NCI-H69 (cell line): ENCODE measurements at places on chromosomes 12 and 14.
A peak's percentile ranks its signal among the peaks of the same experiment; 100 is the strongest.

- DNase-seq, result no peak
These were observed 413 bp downstream of the DAD1 start for GRCh38 chr14:22588526-22589095.

GRCh38 chr12:131211340-131211938 lies 257.7 kb downstream of the ADGRD1 start:
- DNase-seq, result no peak

DNA sequence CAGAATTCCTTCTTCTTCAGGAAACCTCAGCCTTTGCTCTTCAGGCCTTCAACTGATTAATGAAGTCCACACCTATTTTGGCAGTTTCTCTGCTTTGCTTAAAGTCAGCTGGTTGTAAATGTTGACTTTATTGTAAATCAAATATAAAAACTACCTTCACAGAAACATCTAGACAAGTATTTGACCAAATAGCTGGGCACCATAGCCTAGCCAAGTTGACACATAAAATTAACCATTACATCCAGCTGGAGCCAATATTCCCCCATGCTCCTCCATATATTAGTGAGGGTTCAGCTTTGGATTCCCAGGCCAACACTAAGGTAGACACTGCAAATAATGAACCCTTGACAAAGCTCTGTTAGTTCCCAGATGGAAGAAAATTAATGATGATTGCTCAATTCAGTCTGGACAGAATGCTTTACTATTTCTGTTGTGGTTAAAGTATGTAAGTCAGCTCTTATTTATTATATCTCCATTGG lies 125.5 kb downstream of the ZFP36L1 start:
- DNase-seq, result no peak

DNA sequence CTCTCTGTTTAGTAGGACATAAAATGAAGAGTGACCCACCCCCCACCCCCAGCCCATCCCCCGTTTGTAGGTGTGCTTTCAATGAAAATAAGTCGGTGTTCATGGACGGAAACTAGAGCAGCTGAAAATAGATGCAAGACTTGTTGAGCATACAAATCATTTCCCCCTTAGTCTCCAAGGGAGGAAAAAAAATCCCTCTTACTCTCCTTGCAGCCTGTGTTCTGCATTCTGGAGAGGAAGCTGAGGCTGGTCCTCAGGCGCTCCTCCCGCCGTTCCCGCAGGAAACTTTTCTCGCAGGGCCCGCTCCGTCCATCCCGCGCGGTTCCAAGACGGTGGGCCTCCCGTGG lies 259.0 kb upstream of the E2F7 start:
- DNase-seq, result no peak

GRCh38 chr12:119375075-119375882 lies 40.8 kb downstream of the CCDC60 start:
- no peak for DNase-seq

GRCh38 chr12:93311827-93312226 lies 65.9 kb upstream of the NUDT4 start:
- DNase-seq, result no peak

GRCh38 chr14:79064214-79064613 lies 894.0 kb downstream of the NRXN3 start:
- no peak for DNase-seq

DNA sequence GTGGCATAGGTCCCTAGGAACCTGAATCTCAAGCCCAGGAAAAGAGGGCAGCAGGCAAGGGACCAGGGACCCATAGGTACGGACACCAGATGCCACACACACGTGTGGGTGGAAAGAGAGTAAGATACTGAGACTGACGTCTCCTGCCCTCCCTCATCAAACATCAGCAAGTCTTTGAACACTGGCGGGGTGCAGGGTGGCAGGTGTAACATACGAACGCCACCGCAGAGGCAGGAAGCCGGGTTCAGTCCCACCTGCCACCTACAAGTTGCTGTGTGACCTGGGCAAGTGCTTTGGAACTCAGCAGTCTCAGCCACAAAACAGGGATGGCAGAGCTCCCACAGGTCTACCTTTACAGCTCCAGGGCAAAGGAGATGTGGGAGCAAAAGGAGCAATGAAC lies 11.1 kb downstream of the ACTN1 start:
- no peak for DNase-seq

- DNase-seq, result no peak
These were observed 179.3 kb upstream of the TMEM260 start for GRCh38 chr14:56400109-56400825.

DNA sequence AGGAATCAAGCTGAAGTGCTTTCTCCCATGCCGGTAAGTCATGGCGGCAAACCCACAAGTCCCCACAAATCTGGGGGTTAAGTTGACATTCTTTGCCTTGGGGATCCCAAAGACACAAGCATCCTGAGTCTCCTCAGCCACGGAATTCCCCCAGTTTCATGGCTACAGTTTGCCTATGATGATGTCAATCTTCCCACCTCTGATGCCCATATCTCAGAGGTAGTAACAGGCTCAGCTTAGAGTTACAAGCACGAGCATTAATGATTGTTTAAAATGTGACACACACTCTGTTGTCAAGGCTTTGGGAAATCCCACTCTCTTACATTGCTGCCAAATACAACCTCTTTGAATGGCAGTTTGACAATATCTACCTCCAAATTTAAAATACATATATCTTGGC lies 22.3 kb downstream of the NOS1 start:
- DNase-seq, result no peak

- peak; percentile 10 for DNase-seq
These were observed 30.9 kb downstream of the NT5DC3 start for GRCh38 chr12:103810111-103810510.

GRCh38 chr12:57166971-57167371 lies 19.6 kb upstream of the LRP1-AS start:
- no peak for DNase-seq

GRCh38 chr14:96754845-96755184 lies 42.4 kb upstream of the VRK1 start:
- DNase-seq, result peak; percentile 98

- DNase-seq, result no peak
These were observed 40.5 kb upstream of the DDX11 start for GRCh38 chr12:31033146-31033545.

GRCh38 chr12:3097186-3097804 lies 20.1 kb downstream of the TSPAN9 start:
- DNase-seq, result peak; percentile 77

DNA sequence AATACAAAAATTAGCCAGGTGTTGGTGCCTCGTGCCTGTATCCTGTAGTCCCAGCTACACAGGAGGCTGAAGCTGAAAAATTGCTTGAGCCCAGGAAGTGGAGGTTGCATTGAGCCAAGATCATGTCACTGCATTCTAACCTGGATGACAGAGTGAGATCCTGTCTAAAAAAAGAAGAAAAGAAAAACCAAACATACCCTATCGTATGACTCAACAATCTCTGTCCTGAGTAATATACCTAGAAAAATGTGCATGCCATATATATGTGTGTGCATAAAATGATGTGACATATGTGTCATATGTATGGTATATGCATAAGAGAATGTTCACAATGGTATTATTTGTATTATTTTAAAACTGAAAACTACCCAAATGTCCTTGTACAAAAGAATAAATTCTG lies 261.5 kb upstream of the CLEC14A start:
- DNase-seq, result no peak

GRCh38 chr12:89702503-89702902 lies 6.1 kb downstream of the ATP2B1 start:
- DNase-seq, result peak; percentile 40

- DNase-seq, result no peak
These were observed 3.0 kb upstream of the ZDHHC22 start for GRCh38 chr14:77144412-77145115.

- DNase-seq, result peak; percentile 91
These were observed 455.3 kb downstream of the NPAS3 start for GRCh38 chr14:33393895-33394368.

- no peak for DNase-seq
These were observed 1349.1 kb downstream of the TMEM121 start for GRCh38 chr14:106875503-106875902.

- DNase-seq, result no peak
These were observed 29.0 kb downstream of the MOAP1 start for GRCh38 chr14:93155667-93156066.

DNA sequence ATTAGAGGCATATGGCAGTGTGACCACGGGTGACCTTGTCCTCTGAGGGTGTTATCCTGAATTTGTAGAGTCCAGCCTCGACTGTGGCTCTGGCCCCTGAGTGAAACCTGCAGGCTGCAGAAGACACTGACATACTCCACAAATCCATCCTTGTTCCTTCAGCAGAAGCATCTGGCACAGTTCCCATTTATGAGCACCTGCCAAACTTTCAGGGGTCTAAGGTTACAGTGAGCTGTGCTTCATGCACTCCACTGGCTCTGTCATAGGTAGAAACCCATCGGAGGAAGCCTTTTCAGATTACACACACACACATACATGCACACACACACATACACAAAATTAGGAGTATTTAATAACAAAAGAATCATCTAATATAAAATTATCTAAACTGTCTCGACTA lies 13.6 kb upstream of the NUAK1 start:
- peak; percentile 88 for DNase-seq

DNA sequence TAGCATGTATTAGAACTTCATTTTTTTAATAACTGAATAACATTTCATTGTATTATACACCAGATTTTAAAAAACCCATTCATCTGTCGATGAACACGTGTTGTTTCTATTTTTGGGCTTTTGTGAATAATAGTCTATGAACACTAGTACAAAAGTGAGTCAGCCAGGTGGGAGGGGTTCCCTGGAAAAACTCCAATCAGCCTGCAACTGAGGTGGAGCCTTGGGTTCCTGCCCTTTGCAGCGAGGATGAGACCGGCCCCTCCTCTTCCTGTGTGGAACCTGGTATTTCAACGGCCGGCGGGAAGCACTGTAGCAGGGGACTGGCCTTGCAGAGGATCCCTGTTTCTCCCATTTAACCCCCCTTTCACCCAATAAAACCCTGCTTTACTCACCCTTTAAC lies 56.1 kb downstream of the LMNTD1 start:
- DNase-seq, result no peak

DNA sequence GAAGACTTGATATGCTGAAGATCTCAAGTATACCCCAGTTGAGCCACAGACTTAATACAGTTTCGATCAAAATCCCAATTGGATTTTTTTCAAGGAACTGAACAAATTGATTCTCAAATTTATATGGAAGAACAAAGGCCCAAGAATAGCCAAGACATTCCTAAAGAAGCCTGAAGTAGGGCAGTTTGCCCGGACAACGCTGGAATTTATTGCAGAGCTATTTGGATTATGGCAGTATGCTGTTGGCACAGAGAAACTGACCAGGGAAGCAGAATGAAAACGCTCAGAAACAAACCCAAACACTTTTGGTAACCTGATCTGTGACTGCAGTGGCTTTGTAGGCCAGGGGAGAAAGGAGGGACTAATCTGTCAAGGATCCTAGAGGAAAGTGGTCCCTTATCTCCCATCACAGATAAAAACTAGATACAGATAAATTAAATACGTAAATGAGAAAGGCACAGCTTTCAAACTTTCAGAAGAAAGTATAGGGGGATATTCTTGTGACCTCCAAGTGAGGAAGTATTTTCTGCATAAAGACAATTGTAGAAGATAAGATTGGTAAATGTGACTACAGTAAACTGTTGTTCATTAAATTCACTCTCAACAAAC lies 35.9 kb upstream of the GSC start:
- no peak for DNase-seq

DNA sequence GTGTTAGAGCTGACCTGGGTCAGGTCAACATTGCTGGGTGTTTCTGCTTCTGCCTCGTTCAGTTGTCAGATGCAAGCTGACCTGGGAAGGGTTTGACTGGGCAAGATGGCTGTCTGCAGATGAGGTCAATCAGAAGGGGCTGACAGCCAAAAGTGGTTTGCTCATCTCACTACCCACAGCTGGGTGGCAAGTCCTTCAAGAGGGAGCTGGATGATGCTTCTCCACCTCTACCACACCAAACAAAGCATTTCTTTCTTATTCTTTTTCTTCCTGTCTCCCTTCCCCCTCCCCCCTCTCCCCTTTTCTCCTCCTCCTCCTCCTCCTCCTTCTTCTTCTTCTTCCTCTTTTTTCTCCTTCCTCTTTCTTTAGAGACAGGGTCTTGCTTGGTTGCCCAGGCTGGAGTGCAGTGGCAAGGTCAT lies 268.2 kb upstream of the PLEKHG7 start:
- no peak for DNase-seq

DNA sequence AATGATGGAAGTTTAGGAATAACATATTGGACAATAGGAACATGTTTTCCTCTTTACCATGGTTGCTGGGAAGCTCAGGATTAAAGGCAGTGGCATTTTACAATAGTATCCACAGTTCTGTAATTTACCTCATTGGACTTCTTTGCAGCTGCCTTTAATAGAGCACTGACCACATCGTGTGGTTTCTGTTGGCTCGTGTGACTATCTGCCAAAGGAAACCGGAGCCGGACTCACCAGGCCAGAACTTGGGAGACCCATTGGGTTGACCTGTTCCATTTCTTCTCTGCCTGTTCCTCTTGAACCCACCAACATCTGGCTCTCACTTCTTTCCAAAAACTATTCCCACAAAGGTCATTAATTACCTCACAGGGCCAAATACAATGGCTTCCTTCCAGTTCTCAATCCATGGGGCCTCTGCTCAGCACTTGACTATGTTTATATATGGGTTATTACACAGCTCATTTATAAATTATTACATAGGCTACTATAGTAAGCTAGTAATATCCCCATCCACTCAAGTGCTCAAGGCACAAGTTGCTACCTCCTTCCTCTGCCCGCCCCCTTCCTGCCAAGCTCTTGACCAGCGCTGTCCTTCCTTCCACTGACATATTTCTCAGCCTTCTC lies 121.5 kb upstream of the VASH1 start:
- peak; percentile 37 for DNase-seq

GRCh38 chr12:65902500-65902899 lies 78.2 kb downstream of the HMGA2 start:
- DNase-seq, result no peak

- no peak for DNase-seq
These were observed 1.3 kb downstream of the TMEM233 start for GRCh38 chr12:119594772-119595445.

DNA sequence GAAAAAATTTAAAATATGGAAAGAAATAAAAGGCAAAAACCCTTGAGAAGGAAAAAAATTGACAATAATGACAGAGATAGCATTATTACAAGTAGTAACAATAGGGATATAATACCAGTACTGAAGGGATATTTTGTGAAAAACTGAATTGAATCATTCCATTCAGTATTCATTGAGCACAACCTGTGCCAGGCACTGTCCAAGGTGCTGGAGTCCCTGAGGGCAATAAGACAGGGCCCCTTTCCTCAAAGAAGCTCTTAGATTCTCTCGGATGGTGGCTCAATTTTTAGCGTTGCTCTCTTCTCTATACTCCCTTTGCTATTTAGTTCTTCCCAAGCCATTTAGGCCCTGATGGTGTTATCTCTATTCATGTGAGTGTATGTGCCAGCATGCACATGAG lies 34.3 kb upstream of the GAS2L3 start:
- no peak for DNase-seq
